ENCODE measurements at places on chromosomes 6 and 20. TPM values are rescaled to one million over a fixed set of nuclear protein-coding genes. Genes with fewer than 3 reads are reported as not detected.

Gene UNC5CL
- total RNA-seq, result 0.07 TPM

Gene SPEF1
- total RNA-seq, result 0.20 TPM

Gene GSTA5
- not detected for total RNA-seq

Gene SLC17A9
- total RNA-seq, result 25.4 TPM

Gene EDN1
- total RNA-seq, result 24.9 TPM

Gene PTCRA
- not detected for total RNA-seq

Gene TMEM244
- total RNA-seq, result not detected

Gene DLK2
- total RNA-seq, result 0.20 TPM

Gene OR2H2
- total RNA-seq, result not detected

Gene NKX2-2
- total RNA-seq, result not detected

Gene DBNDD2
- 4.7 TPM for total RNA-seq

Gene MICB
- 15.8 TPM for total RNA-seq

Gene ZKSCAN3
- 6.9 TPM for total RNA-seq

Gene RAD21L1
- total RNA-seq, result 0.13 TPM

Gene FKBP1A
- total RNA-seq, result 244 TPM

Gene GFRA4
- not detected for total RNA-seq

Gene FRK
- total RNA-seq, result 1.6 TPM

Gene GSTA2
- total RNA-seq, result not detected

Gene MOXD1
- total RNA-seq, result 41.5 TPM

Gene ETV7
- total RNA-seq, result 0.59 TPM

Gene NKX2-4
- total RNA-seq, result not detected
